ENCODE measurements at places on chromosomes 5 and 9. TPM values are rescaled to one million over a fixed set of nuclear protein-coding genes. Genes with fewer than 3 reads are reported as not detected.

DNA sequence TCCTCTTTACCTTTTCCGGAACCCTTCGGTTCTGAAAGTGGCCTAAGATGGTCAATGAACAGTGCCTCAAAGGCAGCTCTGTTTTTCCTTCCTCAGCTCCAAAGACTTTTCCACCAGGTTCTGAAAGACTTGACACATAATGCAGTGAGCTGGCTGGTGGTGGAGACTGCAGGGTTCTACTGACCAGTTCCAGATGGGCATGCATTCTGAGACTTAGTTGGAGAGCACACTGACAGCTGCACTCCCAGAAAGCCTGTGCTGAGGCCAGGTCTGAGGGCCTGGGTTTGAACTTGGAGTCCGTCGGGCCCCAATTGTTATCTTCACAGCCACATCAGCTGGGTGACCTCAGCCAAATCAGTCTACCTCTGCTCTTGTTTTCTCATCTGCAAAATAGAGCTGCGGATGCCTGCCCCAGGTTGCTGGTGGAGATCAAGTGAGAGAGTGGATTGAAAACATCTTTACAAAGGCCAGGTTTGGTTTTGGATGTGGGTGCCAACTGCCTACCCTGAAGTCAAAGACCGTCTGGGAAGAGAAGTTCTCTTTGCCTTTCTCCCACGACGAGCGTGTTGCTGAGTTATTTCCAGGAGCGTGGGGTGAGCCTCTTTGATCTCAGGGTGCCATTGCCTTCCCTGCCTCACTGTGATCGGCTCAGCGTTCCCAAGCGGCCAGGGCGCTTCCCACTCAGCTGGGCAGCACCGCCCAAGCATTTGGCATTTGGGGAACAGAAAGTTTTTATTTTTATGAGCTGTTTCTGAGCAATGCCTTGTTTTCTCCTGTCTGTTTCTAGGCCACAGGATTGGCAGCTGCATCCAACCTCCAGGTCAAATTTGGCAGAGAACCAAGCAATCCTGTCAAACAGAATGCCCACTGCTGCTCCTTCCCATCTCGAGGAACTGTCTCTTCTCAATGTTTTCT lies 54.9 kb downstream of the RAD23B start:
- no peak overlapping the region for H3K4me3 ChIP-seq
- DNase-seq: no peak
- peak overlapping the region; percentile 3 for H3K27ac ChIP-seq

- peaks cover 4% of the 10 kb centered on the region for H3K4me1 ChIP-seq
- no peak for DNase-seq
- H3K4me3 ChIP-seq: no peak overlapping the region
- no peak overlapping the region for H3K27ac ChIP-seq
- no peaks in the 10 kb centered on the region for H3K36me3 ChIP-seq
Observed at GRCh38 chr9:38181232-38181631, 112.2 kb upstream of the SHB start.

DNA sequence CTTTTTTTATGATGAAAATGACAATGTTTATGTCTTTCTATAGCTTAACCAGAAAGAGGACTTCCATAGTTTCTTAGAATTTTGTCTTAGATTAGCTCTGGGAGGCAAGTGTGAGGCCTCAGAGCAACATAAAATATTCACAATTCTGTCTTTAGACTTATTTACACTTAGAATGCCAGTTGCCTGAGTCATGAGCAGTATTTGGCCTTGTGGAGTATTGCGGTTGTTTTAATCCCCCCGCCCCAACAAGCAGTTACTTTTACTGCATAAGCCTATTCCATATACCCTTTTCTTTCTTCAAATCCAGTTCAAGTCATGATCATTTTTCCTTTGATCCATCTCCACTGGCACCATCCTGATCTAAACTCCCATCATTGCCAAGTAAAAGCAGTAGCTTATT lies 198.0 kb upstream of the EGFLAM start:
- H3K4me3 ChIP-seq: no peak overlapping the region
- no peaks in the 10 kb centered on the region for H3K36me3 ChIP-seq
- H3K4me1 ChIP-seq: no peaks in the 10 kb centered on the region
- H3K27me3 ChIP-seq: no peaks in the 10 kb centered on the region

- H3K27ac ChIP-seq: no peak overlapping the region
- DNase-seq: no peak
- no peaks in the 10 kb centered on the region for H3K36me3 ChIP-seq
- no peak overlapping the region for H3K4me3 ChIP-seq
Observed at GRCh38 chr9:18437315-18438201, 36.4 kb upstream of the ADAMTSL1 start.

- peaks cover 73% of the 10 kb centered on the region for H3K4me1 ChIP-seq
- no peaks in the 10 kb centered on the region for H3K27me3 ChIP-seq
- peaks cover 65% of the 10 kb centered on the region for H3K36me3 ChIP-seq
- H3K27ac ChIP-seq: peak overlapping the region; percentile 96
Observed at GRCh38 chr5:16464664-16465543, 696 bp downstream of the ZNF622 start.

The FREM1 gene
- not detected for total RNA-seq

The PCDHGA2 gene
- total RNA-seq: not detected

GRCh38 chr9:129869585-129870501 lies 34.6 kb downstream of the USP20 start:
- peaks cover 60% of the 10 kb centered on the region for H3K36me3 ChIP-seq
- DNase-seq: no peak
- H3K27ac ChIP-seq: peak overlapping the region; percentile 94
- peaks cover 69% of the 10 kb centered on the region for H3K4me1 ChIP-seq

The GRXCR2 gene
- total RNA-seq: not detected

DNA sequence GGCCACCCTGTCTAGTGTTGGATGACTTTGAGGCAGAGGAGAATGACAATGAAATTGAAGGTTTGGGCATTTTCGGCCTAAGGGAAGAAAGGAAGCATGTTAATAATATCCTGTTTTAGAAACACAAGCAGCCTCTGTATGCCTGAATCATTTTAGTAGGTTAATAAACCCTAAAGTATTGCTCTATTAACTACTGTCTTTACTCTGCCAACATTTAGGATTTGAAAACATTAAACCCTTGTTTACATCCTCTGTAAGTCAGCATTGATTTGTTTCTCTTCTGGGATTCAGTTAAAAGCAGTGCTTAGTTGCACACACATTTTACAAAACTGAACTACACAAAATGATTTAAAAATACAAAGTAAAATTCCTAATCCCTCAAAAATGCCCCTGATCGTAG lies 358.9 kb downstream of the ARRDC3 start:
- H3K27me3 ChIP-seq: peaks cover 6% of the 10 kb centered on the region
- no peak overlapping the region for H3K4me3 ChIP-seq
- no peak overlapping the region for H3K27ac ChIP-seq
- no peaks in the 10 kb centered on the region for H3K36me3 ChIP-seq
- DNase-seq: no peak
- H3K4me1 ChIP-seq: no peaks in the 10 kb centered on the region

The FBN2 gene
- not detected for total RNA-seq

GRCh38 chr9:6758498-6759184 lies 868 bp downstream of the KDM4C start:
- H3K4me1 ChIP-seq: peaks cover 31% of the 10 kb centered on the region
- peak; percentile 76 for DNase-seq
- H3K36me3 ChIP-seq: peaks cover 13% of the 10 kb centered on the region
- peak overlapping the region; percentile 96 for H3K4me3 ChIP-seq
- no peaks in the 10 kb centered on the region for H3K27me3 ChIP-seq

All from activated CD8-positive, alpha-beta T cell treated with anti-CD3 and anti-CD28 coated beads for 36 hours (primary cell).